Stimulated activated CD8-positive, alpha-beta memory T cell treated with anti-CD3 and anti-CD28 coated beads, Interleukin-7, amount 100 ng/mL, for 1 hour (primary cell): ENCODE measurements at places on chromosomes 4 and X.

DNA sequence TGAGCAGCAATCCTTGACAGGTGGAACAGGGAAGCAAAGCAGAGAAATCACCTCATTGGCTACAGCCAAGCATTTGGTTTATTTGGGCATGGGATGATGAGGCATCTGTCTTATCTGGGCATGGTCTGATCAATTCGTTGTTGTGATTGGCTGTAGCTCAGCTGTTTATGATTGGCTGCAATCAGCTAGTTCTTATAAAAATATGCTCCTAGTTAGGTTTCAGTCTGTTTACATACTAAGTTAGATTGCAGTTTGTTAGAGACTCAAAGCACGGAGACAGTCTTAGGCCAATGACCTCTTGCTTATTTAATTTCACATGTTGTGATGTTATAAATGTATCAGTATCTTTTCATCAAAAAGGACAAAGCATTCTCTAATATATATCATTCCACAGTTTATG lies 312.0 kb downstream of the PDGFC start:
- no peak for DNase-seq

- DNase-seq, result no peak
Measured at GRCh38 chr4:48375651-48376304, 34.4 kb downstream of the SLAIN2 start.

DNA sequence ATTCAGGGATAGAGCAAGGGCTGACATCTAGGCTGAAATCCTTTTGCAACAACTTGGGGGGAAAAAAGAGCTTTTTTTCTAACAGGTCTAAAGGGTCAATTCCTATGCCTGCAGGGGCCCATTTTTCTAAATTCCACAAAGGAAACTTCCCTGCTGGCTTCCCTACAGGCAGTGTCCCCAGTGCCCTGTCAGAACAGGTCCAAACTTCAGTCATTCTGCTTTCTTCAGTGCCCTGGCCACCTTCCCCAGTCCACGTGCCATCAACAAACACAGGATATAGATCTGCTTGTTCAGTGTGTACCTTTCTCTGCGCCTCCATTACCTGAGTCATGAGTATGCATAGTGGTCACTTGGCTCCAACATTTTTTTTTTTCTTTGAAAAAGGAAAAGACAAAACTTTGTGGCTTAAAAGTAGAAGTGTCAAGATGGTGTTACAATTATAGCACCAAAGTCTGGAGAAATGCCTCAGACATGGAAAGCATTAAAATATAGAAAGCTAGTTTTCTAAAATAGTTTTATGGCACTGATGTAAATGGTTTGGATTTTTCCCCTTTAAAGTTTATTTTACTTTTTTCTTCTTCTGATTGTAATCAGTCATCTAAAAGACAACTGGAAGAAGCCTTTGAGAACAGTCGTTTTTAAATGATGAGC lies 84.0 kb upstream of the JADE1 start:
- no peak for DNase-seq

DNA sequence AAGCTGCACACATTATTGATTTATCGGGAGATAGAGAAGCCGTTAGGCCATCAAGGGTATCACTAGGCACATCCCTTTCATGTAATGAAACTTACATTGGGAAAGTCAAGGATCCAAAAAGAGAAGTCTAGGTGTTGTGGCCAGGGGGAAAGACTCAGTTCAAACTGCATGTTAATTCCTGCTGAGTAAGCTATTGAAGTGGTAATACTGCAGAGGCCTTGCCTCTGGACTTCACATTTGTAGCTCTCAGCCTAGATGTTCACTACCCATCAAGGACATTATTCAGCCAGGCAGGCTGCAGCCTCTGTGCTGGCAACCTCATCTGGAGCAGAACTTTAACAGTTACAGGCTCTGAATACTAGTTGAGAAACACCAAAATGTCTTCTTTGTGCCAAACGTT lies 2094.5 kb upstream of the AGA start:
- no peak for DNase-seq

DNA sequence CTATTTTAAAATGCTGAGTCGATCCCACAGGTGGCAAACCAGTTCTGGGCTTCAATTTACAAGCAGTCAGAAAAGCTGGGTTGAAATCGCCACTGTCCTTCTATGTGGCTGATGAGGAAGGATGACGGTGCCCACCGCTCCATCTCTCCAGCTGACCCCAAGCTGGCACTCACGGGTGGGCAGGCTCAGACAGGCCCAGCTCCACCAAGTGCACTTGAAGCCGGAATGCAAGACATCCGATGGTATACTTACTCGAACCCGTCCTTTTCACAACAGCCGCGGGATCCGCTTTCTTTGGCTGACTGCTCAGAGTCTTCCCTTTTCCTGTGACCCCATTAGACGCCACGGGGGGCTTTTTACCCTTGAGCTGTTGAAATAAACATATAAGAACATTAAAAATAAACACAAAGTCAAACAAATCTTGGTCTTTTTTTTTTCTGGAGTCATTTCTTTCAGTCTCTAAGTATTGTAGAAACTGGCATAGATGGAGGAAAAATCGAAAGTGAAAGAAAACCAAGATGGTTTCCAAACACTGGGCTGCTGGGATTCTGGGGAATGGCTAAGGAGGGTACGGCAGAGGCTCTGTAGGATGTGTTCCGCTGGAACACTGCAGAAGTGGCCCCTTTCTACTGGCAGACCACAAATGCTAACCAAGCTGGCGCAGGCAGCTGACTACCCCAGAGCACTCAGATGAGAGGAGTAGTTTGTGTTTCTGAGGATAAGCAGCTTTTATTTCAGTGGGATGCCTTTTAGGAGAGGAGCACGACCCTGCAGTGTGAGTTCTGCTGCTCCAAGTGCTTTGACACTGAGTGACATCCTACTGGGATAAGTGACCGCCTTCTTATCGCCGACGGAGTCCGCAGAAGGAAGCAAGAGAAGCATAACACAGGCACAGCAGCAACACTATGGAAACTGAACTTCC lies 160.9 kb downstream of the AFAP1 start:
- DNase-seq, result no peak

- no peak for DNase-seq
Measured at GRCh38 chr4:80183250-80184052, 13.9 kb upstream of the PRDM8 start.

DNA sequence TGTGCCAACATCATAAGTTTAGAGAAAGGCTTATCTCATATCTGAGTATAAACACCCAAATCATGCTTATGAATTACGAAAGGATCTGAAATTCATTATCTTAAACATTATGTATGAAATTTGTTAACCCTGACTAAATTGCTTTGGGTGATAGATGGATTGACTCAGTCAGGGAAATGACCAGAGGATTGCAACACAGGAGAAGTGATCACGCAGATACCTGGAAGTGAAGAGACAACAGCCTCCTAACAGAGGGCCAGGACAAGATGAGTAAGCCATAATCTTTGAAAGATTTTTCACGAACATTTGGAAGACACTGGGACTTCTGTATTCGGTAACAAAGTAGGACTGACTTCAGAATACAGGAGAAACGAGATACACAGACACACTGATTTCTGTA lies 363.4 kb downstream of the DMD start:
- DNase-seq, result no peak

DNA sequence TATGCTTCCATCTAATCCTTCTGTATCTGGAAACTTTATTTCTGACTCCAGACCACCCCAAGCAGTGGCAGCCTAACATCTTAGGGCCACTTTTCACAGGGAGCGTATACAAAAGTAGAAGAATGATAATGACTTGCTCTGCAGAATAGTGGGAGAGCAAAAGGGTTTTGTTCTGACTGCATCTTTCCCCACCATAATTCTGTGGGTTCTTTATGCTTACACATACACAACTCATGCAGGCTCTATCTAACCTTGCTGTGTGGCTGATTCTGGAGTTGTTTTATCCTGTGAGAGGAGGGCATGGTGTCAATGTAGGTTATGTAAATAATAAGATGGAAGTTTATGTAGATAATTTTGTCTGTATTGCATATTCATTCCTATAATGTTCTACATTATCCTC lies 42.4 kb upstream of the NDNF start:
- no peak for DNase-seq

DNA sequence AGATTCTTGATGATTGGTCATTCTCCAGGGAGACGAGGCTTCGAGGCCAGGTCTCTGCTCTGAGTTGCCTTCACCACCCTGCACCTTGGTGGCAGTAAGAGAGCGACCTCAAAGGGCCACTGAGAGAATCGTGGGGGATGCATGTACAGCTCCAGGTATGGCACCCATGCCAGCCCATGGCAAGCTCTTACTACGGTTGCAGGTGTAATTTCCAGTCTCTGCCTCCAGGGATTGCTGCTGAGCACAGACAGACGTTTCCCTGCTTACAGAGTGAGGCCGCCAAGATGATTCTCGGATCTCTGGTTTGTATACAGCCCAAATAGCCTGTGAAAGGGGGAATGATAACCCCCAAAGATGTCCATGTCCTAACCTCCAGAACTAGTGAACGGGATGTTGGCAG lies 16.3 kb upstream of the DRD5 start:
- DNase-seq, result no peak

- no peak for DNase-seq
Measured at GRCh38 chrX:123084797-123085196, 99.3 kb upstream of the GRIA3 start.

- DNase-seq, result no peak
Measured at GRCh38 chr4:154478547-154478946, 13.1 kb downstream of the DCHS2 start.

DNA sequence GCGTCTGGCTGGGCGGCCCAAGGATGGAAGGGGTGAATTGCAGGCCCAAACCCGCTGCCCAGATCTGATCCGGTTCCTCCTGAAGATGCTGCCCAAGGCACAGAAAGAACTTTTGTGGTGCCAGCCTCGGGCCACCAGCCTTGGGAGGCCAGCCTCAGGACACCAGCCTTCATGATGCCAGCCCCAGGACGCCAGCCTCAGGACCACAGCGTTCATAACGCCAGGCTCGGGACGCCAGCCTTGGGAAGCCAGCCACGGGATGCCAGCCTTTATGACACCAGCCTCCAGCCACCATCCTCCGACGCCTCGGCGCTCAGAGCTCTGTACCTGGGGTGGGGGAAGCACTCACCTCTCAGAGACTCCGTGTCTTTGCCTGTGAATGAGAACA lies 107.8 kb downstream of the ADRA2C start:
- no peak for DNase-seq

GRCh38 chr4:80592950-80593349 lies 257.4 kb downstream of the CFAP299 start:
- no peak for DNase-seq

DNA sequence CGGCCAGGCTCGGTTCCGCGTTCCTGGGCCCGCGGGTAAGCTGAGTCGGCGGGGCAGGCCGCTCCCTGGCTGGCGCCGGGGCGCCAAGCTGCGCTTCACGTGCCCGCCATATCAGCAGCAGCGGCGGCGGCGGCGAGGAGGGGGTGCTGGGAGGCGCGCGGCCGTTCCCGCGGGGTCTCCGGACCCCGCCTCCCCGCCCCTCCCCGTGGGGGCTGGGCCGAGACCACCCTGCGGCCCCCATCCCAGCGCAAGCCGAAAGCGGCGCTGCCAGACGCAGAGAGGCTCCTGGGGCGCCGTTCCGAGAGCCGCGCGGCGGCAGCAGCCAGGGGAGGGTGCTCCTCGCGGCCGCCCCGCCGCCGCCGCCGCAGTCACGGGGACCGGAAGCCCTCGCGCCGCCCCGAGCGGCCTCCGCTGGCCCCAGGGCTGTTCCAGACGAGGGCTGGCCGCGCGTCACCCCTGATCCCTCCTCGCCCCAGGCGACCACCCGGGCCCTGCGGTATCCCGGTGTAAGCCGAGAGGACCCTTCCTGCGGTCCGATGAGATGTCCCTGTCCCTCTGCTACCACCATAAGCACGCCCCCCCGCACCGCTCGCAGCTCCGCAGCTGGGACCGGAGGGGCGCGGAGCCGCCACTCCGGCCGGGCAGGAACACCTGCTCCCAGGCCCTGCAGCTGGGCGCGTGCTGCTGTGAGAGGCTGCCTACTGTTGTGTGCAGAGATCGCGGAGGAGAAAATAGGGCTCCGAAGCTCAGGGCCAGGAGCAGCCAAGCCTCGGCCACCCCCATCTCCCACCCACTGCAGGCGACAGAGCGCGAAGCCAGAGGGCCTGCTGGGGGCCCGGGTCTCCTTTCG lies 7.5 kb upstream of the BCOR start:
- no peak for DNase-seq

DNA sequence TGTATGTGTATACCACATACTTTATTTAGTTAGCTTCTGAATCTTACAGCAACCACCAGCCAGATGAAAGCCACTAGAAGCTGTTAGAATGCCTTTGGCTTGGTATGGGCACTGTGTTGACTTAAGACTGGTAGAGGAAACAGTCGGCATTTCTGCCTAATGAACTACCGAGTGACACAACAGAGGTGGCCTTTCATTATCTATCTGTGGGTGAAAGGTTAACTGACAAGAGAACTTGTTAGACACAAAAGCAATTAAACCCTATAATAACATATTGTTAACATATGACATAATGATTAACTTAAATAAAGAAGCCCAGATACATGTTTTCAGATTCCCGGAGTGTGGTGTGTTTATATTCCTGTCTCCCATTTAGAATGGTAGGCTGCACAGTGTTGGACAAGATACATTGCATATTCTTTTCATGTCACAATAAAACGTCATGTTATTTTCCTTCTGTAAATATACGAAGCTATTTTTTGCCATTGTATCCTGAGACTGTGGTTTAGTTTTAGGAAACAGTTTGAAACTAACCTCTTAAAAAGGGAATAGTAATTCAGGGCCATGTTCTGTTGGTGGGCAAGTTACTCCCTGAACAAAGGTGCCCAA lies 181.5 kb downstream of the SLIT2 start:
- no peak for DNase-seq

DNA sequence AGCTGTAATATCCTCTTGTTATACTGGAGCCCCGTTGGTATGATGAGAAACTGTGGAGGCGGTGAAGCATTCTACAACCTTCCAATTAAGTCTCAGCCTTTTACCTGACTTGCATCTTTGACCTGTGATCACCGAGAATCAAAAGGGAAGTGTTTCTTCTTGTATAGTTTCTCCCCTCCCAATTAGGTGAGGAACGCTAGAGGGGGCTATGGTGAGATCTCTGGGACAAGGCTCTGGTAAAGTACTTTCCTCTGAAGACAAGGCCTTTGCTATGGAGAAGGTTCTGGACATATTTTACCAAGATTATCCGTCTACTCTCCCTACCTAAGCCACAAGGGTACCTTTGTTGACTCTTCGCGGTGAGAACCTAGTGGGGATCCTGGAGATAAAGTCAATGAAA lies 111.3 kb downstream of the CBLL2 start:
- DNase-seq, result no peak

DNA sequence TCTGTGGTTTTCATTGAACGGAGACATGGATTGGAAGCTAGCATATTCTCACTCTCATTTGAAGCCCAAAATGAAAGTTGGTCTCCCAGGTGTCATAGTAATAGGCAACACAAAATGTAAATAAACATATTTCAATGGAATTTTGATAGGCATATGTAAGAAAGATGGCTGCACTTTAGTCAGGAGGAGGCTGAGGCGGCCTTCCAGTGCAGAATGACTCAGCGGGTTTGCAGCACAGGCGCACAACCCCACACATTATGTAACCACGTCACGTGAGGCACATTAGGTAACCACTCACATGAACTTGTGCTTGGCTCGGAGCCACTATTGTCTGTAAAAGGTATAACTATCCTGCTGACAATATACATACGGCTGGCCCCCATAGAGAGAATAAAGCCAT lies 381.7 kb downstream of the GPAT3 start:
- DNase-seq, result no peak

- DNase-seq, result no peak
Measured at GRCh38 chr4:153472122-153473037, 6.2 kb downstream of the TMEM131L start.
